ENCODE measurements at places on chromosomes 6 and 20.

DNA sequence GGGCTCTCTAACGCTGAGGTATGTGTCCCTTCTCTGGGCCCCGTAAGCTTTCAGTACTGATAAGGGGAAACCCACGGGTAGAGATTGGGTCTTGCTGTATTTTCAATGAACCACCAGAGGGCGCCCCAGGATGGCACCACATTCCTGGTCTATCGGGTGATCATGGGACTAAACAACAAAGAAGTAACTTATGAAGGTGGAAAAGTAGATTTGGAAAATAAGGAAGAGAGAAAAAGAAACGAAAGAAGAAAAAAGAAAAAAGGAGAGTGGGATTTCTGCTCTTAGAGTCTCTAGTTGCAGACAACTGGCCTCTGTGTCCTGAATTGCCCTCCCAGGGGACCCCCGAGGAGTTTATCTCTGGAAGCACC, 93.8 kb downstream of the GMPR start:
- no peak for DNase-seq

- no peak for DNase-seq
Observed at GRCh38 chr6:28205879-28206278, 19.2 kb upstream of the ZSCAN9 start.

GRCh38 chr6:153966001-153966400, 73.0 kb upstream of the OPRM1 start:
- no peak for DNase-seq

DNA sequence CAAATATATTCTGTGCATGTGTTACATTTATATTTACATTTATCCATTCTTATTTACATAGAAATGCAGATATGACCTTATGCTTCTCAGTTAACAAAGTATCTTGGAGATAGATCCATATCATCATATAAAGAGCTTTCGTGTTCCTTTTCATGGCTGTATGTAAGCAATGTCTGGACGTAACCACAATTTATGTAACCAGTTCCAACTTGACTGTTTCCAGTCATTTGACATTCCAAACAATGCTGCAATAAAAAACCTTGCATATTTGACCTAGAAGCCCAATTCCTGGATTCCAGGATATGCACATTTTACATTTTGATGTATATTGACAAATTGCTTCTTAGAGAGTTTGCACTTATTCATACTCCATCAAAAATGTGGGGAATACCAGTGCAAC, 113.7 kb upstream of the F13A1 start:
- no peak for DNase-seq

DNA sequence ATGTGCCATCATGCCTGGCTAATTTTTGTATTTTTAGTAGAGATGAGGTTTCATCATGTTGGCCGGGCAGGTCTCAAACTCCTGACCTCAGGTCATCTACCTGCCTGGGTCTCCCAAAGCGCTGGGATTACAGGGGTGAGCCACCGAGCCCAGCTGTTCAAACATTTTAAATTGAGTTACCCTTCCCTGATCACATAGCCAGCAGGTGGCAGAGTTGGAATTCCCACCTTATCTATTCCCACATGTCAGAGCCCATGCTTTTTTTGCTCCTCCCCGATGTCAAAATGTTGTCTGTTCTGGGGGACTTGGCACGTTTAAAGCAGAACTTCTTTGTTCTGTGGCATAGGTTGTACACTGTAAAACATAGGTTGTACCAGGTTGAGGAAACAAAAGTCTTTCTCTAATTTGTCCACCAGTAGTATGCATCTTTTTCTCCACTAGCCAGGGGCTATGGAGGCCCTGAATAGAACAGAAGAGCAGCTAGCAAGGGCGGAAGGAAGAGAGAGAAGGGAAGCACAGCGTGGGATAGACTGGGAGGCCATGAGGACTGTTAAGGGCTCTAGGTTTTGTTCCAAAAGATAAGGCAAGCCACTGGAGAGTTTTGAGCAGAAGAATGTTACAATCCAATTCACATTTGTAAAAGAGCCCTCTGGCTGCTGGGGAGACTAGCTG, 7.3 kb upstream of the LBP start:
- no peak for DNase-seq

DNA sequence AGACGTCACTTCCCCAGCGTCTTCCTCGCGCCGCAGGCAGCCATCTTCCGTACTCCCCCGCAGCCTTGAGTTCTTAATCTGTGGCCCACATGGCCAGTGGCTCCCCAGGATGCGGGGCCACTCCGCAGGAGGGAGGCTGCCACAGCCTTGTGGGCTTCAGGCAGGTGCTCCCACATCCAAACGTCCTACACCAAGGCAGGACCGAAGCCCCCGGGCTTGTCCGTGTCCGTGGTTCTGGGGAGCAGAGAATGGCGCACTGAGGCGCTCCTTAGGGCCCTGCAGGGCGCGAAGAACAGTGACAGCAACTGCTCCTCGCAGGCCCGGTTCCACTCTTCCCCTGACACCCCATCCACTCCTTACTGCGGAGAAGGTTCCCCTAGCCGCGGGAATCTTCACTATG, 755.8 kb downstream of the PRIM2 start:
- no peak for DNase-seq

DNA sequence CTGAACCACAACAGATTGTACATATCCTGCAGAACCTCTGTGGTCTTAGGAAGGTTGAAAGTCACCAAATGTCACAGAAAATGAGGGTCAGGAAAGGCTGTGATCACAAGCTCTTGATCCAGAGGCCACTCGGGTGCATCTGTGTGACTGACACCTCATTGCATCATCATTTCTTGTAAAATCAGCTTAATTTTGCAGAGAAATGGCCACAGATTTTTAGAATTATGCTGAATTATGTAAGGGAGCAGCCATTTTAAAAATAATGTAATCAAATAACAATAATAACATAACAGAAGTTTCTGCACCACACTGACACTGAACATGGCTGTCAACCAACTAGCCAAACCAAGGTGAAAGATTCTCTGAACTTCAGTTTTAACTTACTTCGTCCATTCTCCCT, 32.5 kb upstream of the PRND start:
- DNase-seq, result no peak

GRCh38 chr6:112367628-112368027, 20.5 kb downstream of the RFPL4B start:
- no peak for DNase-seq

GRCh38 chr6:72042088-72042487, 155.7 kb downstream of the RIMS1 start:
- peak; percentile 7 for DNase-seq

- no peak for DNase-seq
Observed at GRCh38 chr6:106124015-106124414, 37.9 kb downstream of the PRDM1 start.

- DNase-seq, result no peak
Observed at GRCh38 chr20:42350521-42350920, 732.3 kb upstream of the CHD6 start.

DNA sequence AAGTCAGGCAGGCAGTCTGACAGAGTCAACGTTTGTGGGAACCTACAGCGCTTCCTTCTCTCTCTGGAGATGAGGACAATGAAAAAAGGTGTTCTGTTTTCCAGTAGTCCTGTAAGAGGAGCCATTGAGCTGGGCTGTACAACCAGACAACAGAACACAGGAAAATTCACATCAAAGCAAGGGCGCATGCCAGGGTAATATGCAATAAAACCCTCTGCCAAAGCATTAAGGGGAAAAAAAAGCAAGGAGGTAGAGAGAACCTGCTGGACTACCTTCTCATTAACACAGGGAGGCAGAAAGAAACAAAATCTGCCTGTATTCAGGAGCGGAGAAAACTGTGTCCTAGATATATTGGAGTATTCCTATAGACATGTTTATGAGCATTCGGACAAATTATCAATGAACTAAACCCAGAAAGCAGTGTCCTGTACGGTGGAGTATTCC, 1.3 kb downstream of the RNF24 start:
- peak; percentile 61 for DNase-seq

GRCh38 chr20:61611401-61612180, 359.5 kb downstream of the CDH4 start:
- DNase-seq, result no peak

DNA sequence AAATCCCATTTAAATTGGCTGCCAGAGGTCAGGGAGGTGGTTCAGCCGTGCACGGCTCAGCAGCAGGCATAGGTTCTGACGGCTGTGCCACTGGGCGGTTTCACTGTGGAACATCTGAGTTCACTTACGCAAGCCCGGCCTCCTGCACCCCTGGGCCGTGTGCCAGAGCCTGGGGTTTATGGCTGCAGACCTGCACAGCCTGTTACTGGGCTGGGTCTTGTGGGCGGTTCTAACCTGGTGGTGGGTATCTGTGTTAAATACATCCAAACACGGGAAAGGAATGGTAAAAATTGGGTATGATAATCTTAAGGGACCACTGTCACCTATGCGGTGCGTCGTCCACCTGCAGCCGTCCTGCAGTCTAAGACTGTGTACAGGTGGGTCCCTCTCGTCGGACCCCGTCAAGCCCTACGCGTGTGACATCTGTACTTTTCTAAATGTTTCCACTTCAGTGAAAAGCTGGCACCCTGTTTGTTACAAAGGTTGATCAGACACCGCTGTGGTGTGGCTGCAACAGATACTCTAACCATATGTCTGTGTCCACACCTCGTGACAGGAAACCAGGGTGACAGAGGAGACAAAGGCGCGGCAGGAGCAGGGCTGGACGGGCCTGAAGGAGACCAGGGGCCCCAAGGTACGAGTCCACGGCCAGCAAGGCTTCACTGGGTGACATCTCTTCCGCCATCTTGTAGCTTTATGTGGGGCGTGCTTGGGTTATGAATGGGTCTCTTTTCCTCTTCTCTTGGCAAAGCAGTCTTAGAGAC, 21.5 kb downstream of the COL9A3 start:
- DNase-seq, result no peak

GRCh38 chr20:8860011-8860495, 208.8 kb upstream of the PLCB4 start:
- no peak for DNase-seq

DNA sequence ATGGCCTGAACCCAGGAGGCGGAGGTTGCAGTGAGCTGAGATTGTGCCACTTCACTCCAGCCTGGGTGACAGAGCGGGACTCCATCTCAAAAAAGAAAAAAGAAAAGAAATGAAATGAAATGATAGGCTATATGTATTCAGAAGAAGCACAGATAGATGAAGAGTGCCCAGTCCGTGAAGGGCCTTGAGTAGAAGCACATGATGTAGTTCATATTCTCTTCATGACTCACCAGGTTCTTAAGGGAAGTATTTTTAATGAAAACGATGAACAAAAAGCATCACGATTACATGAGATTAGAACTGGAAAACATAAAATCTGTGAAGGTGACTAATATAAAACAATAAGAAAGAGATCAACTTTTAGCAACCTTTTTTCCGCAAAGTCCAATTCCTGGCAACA, 29.8 kb downstream of the TPD52L1 start:
- no peak for DNase-seq

DNA sequence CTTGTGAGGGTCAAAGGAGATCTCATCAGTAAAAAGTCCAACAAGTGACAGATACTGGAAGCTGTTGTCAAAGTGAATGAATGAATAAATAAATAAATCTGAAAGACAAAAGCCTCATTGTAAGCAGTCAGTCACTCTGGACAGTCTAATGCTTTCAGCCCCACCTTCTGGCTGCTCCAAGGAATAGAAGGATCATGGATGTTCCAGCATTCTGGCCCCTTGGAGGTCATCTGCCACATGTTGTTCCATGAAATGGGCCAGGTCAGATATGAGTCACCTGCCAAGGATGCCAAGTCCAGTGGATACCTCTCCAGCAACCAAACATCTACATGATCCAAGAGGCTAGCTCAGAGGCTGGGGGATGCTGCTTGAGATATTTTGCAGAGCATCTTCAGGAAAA, 185.6 kb downstream of the BMP7 start:
- no peak for DNase-seq

DNA sequence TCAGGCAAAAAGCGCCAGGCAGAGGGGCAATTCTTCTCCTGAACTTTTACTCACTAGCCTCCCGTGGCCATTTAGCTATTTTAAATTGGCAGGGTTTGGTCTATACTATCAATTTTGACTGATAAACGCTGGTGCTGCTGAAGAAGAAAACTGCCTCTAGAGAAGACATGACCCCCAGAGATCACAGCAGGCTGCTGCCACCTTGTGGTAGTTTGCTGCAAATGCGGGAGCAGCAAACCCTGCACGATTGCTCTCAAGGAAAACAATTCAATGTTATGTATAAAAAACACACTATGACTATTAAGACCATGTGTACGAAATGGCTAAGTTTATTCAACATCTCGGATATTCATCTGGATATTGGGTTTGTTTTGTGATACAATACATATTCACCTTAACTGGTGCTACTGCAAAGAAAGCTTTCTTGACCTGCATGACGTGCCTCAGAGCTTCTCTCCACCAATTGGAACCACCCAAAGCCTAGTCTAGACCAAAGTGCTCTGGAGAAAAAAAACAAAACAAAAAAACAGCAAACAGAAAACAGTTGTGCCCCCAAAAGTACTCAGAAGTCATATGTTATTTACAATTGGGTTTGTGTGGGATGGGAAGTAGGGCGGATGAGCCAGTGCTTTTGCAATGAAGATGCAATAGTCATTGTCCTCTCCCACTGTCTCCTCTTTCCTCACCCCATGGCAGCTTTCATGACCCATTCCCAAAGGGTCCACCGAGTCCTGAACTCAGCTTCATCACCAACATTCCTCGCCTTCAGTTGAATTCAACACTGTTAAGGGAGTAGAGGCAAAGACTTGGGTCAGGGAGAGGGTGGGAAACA, 19.6 kb upstream of the IL17F start:
- DNase-seq, result peak; percentile 28

- DNase-seq, result no peak
Observed at GRCh38 chr6:11126876-11127275, 15.4 kb upstream of the ERVFRD-1 start.

DNA sequence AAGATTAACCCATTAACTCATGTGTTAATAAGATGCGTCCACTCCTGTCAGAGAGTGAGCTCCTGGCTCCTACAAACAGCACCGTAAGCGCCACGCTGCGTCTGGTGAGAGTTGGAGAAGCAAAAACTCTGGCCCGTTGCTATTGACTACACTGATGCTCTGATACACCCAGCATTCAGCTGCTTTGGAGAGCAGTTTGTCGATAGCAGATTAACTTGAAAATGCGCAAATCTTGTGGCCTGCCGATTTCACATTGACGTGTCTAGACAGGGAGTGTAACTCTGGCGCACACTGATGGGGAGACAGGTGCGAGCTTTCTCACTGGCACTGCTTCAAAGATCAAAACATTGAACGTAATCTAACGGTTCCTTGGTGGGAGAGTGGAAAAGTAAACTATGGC, 151.7 kb upstream of the RPS6KA2 start:
- no peak for DNase-seq

GRCh38 chr6:157644043-157644810, 178.8 kb upstream of the SNX9 start:
- DNase-seq, result no peak

- no peak for DNase-seq
Observed at GRCh38 chr20:38559764-38560163, 21.2 kb upstream of the ADIG start.

DNA sequence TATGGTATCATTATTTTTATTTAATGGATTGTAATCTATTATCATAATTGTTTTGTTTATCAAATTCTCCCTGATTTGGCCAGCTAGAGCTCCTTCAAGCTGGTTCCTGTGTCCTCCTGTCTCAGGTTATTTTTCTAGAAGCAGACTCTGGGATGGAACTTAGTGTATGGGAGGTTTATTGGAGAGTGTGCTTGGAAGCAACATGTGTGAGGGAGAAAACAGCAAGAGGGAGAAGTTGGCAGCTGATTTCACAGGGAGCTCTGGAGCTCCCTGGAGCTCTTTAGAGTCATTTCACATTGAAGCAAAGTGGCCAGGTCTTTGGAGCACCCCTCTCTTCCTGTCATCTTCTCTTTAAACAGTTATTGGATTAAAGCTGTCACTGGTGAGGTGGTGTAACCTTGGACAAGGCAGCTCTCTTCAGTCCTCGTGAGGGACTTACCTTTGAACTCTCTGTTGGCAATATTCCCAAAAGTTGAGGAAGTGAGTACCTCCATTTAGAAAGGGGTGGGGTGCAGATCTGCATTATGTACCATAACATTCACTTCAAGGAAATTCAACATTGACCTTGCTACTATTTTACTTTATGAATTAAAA, 103.6 kb downstream of the PHF3 start:
- DNase-seq, result no peak

All from Panc1 (cell line).